Stimulated activated CD4-positive, alpha-beta T cell treated with anti-CD3 and anti-CD28 coated beads, Interleukin-4, amount 100 ng/mL, for 48 hours (primary cell): ENCODE measurements at places on chromosomes 1 and 21.

- DNase-seq, result no peak
Measured at GRCh38 chr1:84348759-84349158, 47.3 kb downstream of the SAMD13 start.

DNA sequence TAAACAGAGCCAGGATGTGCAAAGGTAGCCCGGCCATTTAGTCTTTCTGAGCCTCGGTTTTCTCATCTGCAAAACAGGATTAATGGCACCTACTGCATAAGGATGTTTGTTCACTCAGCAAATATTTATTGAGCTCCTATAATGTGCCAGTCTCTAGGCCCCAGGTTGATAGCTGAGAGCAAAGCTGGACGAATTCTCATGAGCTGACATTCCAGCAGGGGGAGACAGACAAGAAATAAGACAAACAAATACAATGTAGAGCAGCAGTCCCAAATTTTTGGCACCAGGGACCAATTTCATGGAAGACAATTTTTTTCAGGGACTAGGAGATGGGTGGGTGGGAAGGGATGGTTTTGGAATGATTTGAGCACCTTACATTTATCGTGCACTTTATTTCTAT lies 74.3 kb upstream of the PAX7 start:
- DNase-seq, result no peak

DNA sequence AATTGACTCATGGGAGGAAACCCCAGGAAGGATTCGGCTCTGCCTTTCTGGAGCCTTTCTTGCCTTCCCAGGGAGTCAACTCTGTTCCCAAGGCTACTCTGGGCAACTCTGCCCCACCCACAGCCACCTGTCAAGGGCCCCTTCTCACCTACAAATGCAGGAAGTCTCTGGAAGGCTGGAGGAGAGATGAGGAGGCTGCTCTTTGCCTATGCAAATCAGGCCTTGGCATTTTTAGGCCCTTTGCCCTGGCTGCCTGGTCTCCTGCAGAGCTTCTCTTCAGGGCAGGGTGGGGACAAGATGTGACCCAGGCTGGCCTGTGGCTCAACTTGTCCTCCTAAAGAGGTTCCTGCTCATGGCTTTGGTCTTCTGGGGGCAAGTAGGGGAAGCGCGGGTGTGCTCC lies 5.4 kb downstream of the SLC6A9 start:
- DNase-seq, result no peak

DNA sequence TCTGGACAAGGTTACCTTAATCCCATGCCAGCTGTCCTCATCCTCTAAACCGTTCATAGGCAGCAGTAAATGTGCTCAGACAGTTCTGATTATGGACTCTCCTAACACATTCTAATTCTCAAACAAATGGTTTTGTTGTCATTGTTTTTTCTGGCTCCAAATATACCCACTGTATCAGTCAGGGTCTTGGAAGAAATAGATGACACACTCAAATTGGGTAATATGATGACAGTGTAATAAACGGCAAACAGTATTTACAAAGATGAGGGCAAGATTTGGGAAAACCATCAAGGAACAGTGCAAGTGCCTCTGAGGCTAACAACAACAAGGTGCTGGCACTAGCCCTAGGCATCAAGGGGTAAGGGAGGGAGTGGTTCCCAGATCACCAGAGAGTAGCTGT lies 4.3 kb upstream of the CDC20 start:
- no peak for DNase-seq

DNA sequence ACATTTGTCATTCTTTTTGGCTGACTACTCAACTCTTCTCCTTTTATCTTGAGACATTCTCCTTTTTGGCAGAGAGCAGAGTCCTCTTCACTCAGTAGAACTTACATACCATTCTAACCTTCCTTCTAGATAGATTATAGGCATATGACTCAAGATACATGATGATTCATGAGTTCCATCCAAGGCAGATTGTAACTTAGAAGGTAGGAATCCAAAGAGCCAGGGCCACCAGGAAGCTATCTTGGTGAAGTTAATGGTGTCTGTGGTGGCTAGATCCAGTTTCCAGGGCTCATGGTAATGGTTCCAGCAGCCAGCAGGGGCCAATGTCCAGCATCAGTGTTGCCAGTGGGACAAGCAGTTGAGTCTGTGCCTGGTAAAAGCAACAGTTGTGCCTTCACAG lies 76.1 kb upstream of the KIAA0040 start:
- DNase-seq, result no peak

- DNase-seq, result peak; percentile 4
Measured at GRCh38 chr1:35642471-35642955, 1.2 kb upstream of the PSMB2 start.

DNA sequence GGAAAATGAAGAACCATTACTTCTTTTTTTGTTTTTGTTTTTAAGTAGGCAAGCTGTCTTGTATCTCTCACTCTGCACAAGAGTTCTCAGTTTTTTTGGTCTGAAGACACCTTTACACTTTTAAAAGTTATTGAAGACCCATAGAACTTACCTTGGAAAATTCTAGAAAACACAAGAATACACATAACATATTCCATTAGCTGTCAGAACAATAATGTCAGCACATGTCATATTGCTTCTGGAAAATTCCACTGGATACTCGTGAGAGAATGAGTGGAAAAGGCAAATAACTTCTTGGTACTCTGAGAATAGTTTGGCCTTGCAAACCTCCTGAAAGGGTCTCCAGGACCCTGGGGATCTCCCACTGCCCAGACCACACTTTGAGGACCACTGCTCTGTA lies 4.8 kb downstream of the FBXO28 start:
- no peak for DNase-seq

DNA sequence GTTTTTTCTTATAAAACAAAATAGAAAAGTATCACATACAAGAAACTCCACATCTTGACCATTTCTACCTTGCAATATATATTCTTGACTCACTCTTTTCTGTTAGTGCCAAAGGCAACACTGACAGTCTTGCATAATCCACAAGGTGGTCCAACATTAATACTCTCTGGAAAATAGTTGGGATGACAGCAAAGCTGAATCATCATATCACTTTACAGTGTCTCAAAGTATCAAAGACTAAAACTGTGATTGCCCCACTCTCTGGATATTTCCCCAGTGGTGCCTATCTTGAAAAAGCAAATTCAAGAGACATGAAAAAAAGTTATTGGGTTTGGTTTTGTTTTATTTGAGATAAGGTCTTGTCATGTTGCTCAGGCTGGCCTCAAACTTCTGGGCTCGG lies 14.6 kb upstream of the TGFBR3 start:
- no peak for DNase-seq

DNA sequence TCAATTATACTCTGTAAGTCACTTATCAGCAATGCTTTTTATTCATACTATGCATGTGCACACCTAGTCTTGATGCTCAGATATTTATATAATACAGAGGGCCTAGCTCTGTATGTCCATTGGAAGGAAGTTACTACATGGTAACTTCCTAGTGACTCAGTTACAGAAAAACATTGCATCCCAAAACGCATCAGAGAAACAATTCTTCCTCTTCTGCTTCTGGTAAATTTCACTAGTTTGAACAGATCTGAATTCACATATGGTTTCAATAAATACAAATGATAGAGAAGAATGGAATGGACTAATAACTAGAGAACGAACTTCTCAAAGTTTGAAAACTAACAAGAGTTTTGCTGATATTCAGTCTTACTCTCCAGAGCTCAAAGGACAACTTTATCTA lies 811.3 kb upstream of the ADGRL2 start:
- no peak for DNase-seq

DNA sequence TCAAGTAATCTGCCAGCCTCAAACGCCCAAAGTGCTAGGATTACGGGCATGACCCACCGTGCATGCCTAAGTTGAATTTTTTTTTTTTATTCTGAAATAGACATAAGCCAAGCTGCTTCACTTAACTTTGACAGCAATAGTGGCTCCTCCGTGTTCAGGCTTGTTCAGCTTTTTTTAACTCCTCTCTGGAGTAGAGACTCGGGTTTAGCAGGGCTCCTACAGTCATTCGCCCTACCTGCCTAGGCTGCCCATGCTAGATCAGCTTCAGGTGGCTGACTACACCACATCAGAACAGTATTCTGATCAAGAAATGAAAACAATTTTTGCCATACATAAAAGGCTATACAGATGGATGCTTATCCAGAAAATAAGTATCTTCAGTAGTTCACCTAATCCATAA lies 14.7 kb downstream of the ARID4B start:
- no peak for DNase-seq

DNA sequence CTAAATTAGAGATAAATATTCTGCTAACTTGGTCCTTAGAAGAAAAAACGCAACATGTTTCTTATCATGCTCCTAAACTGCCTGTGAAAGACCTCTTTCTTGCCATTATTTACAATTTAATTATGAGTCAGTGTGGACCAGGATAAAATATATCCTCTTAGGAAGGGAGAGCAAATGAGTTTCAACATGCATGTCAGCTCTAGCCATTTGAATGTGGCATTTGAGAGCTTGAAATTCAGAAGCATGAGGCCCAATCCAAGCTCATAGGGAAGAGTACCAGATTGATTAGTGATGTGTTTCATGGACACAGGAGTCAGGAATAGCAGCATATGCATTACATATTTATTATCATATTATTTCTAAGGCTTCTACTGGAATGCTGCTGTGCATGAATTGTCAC lies 39.3 kb downstream of the TBX15 start:
- no peak for DNase-seq

GRCh38 chr1:230754796-230755195 lies 7.6 kb downstream of the CAPN9 start:
- DNase-seq, result no peak

GRCh38 chr1:119099775-119100174 lies 40.7 kb downstream of the WARS2 start:
- no peak for DNase-seq

DNA sequence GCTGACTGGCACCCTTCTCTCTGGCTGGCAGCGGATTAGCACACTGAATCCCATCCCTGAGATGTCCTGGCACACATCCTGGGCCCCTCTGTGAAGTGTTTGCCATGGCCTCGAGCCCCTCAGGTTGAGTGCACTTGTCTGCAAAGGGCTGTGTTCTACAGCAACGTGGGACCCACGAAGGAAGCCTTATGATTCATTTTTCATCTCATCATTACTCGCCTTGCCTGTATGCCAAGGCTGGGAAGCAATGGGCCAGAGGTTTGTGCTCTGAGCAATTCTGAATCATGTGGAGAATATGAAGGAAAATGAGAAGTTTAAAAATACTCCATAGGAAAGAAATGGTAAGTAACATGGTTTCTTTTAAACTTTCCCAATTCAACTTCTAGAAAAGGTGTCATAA lies 124.8 kb upstream of the LMO4 start:
- no peak for DNase-seq

DNA sequence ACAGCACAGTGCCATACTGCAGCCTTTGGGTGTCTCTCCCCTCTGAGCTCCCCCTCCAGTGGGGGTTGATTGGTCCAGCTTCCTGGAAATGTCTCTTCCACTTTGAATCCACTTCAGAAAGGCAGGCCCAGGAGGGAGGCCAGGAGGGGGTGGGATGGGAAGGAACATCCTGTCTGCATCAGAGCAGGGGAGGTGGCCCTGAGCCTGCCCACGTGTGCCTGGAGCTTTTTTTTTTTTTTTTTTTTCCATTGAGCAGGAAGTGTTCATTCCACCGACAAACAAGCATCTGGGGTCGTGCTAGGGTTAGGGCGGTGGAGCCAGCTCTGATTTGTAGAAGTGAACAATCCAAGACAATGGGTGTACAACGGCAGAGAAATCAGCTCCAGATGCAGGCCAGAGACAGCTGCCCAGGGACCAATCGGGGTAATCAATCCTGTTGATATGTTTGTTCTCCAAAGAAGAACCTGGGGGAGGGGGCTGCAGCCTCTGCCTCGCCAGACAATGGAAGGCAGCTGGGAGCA lies 93.3 kb downstream of the SSBP3 start:
- DNase-seq, result no peak

DNA sequence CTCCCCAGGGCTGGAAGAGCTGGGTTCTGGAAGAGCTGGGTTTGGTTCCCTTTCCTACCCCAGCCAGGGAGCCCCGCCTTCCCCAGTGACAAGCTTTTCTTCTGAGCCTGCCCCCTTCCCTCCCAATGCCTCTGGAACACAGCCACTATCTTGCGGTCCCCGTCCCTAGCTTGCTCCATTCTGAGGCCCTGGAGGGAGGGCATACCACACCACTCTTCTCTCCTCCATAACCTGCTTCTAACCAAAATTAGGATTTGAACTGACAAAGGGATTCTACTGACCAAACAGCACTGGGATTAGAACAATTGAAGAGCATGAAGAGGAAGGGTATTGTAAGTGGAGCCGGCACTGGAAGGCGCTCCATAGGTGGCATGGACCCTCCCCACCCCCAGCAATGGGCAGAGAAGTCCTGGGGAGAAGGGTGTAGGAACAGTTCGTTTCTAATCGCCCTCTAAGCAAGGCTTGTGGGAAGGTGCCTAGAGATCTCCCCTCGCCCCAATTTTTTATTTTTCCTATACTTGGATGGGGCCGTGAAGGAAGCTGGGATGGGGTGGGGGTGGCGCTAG lies 690 bp downstream of the C1orf216 start:
- no peak for DNase-seq

DNA sequence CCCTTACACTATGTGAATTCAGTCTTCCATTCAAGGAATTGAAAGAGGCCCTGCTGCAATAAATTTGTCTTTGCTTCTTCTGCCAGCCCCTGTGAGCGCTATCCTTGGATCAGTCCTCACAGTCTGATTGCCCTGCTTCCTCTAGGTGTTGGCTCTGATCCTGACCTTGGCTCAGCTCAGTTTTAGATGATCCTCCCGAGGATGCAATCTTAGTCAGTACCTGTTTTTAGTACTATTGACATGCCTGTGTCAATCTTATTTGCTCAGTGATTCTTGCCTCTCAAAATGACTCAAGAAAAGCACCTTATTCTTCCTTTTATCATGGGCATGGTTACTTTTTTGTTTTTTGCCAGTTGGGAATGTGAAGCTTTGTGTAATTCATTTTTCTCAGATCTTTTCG lies 101.4 kb upstream of the KCNK1 start:
- DNase-seq, result no peak

GRCh38 chr1:9389968-9390367 lies 97.3 kb downstream of the SPSB1 start:
- no peak for DNase-seq

GRCh38 chr21:46179708-46180078 lies 4.6 kb downstream of the SPATC1L start:
- DNase-seq, result no peak

GRCh38 chr1:39301606-39302005 lies 97.1 kb downstream of the MACF1 start:
- no peak for DNase-seq

GRCh38 chr21:46386734-46387088 lies 62.8 kb downstream of the PCNT start:
- no peak for DNase-seq
